ENCODE measurements at places on chromosomes 12 and 14.

GRCh38 chr14:101775826-101776225, 14.3 kb downstream of the PPP2R5C start:
- no peak for DNase-seq

GRCh38 chr14:90096566-90096965, 34.8 kb downstream of the KCNK13 start:
- DNase-seq: no peak

DNA sequence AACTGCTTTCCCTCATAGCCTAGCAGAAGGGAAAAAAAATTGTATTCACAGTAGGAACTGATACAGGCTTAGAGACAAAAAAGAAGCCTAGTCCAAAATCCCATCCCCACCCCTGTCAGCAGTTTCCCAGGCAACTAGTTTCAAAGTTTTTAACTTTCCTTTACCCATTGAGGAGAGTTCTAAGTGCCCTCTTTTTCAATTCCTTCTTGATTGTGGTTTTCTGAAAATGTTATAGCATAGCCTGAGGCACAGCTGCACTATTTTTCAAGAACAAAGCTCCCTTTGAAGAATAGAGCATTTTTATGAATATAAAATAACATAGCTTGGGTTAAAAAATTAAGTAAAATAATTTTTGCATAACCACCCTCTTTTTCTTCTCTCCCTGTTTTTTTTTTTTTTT, 81.6 kb downstream of the IPO8 start:
- DNase-seq: no peak

DNA sequence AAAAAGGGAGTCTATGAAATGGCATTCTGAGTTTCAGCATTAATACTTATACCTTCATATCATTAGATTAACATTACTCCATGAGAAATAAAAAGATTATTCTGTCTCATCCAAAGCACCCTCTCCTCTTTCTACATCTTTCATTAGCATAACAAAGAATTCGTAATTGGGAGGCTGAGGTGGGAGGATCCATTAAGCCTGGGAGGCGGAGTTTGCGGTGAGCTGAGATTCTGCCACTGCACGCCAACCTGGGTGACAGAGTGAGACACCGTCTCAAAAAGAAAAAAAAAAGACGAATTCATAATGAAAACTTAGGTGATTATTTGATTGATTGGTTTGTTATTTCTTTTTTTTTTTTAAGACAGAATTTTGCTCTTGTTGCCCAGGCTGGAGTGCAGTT, 1.8 kb upstream of the CDK17 start:
- DNase-seq: no peak
